ENCODE measurements at places on chromosomes 11 and 22.

DNA sequence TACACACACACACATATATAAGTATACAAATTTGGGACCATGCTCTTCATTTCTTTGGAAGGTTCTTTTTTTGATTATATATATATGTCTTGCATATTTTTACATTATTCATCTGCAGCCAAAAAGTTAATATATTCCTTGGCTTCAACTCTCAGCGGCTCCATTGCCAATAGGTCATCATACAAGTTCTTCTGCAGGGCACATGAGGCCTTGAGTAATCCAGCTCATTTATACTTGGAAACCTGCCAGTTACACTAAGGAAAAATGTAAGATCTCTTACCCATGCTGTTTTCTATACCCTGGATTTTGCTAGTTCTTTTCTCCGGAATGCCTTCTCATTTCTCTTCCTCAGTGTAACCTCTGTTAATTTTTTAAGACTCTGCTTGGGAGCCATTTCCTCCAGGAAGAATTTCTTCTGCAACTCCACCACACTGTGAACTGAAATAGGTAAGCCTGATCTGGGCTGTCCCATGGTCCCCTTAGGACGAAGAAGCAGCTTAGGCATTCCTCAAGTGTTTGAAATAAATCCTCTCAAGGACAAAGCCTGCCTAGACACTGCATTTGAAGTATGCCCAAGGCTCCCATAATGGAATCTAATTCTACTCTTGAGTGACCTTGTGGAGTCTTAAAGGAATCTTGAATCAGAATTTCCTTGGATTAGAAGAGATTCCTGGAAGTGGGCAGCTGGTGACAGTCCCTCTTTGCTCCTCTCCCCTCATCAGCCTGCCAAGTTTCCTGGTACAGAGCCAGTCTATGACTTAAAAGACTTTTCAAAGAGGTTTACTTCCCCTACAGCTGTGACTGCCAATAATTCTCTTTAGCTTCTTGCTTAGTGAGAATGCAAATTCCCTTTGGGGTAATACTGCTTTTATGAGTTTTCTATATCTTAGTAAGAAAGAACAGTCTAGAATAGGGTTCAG, 182.8 kb downstream of the C11orf87 start:
- no peak for DNase-seq

DNA sequence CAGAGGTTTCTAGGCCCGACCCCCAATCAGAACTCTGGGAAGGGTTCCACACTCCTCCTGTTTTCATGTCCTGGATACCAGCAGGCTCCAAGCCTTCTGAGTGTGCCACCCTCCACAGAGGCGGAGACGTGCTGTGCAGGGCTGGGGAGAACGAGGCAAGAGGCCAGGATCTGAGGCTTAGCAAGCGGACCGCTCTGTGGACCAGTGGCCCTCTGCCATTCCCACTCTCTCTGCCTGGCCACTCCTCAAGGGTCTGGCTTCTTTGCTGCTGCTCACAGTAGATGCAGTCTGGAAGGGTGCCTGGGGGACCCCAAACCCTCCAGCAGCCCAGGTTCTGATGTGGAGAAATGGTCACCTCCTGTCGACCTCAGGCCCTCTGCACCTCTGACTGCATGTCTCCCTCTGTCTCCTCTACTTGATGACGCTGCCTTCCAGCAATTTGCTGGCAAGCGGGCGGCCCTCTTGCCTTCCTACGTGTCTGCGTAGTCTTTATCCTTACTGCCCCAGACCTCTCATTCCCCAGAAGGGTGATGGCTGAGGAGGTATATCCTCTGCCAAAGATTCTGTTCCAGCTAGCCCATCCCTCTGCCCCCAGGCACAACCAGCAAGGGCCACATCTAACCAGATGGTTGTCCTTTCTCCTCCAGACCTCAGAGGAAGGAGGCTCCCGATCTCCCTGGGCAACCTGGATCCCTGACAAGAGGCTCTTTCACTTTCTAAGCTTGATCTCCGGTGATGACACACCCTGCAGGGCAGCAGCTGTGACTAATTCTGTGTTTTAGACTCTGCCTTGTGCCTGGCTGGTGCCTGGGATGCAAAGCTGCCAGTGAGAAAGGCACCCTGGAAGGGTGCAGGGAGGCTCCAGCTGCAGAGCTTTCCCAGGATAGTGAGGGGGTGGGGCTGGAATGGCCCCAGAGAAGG, 87.3 kb downstream of the NAT10 start:
- DNase-seq: peak; percentile 43

DNA sequence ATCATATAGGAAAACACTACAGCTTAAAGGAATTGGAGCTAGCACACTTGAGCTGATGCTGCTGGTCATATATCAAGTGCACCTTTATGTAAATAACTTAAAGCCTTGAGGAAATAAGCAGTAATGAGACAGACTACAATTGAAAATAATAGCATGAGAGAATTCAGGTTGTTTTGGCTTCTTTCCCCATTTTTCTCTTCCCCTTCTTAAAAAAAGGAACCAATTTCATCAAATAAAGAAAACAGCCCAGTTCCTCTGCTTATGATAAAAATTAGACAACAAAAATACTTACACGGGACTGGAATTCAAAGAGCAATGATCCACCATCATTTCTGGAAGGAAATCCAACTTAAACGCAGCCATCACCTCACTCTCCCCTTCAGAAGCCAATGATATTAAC, 50.2 kb upstream of the RAPSN start:
- DNase-seq: no peak

- peak; percentile 57 for DNase-seq
Measured at GRCh38 chr22:24510637-24511625, 15.8 kb downstream of the UPB1 start.

- no peak for DNase-seq
Measured at GRCh38 chr11:95925011-95925410, 1.1 kb upstream of the MTMR2 start.

GRCh38 chr11:121422675-121423074, 29.4 kb upstream of the SORL1 start:
- no peak for DNase-seq

GRCh38 chr11:122656631-122657101, 1.1 kb downstream of the UBASH3B start:
- peak; percentile 41 for DNase-seq

DNA sequence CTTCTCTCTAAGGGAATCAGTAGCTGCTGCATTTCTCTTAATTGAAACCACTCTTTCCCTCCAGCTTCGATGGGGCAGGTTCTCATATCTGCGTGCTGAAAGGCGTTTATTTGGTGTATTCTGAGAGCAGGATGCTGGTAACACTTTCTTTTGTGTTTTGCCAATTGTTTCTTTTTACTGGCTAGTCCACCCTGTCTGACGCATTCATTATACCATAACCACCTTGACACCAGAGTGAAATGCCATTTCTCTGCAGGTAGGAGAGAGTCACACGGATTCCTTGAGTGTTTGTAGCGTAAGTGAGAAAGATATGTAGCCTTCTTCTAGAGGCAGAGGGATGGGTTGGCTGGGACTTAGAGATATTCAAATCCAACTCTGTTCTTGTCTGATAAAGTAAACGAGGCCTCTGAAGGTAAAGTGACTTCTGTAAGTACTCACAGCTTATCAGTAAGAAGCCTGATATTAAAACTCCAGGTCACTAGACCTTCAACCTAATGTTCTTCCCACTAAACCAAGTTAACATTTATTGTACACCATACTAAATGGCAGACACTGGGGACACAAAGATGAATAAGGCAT, 21.4 kb downstream of the CD44 start:
- no peak for DNase-seq

DNA sequence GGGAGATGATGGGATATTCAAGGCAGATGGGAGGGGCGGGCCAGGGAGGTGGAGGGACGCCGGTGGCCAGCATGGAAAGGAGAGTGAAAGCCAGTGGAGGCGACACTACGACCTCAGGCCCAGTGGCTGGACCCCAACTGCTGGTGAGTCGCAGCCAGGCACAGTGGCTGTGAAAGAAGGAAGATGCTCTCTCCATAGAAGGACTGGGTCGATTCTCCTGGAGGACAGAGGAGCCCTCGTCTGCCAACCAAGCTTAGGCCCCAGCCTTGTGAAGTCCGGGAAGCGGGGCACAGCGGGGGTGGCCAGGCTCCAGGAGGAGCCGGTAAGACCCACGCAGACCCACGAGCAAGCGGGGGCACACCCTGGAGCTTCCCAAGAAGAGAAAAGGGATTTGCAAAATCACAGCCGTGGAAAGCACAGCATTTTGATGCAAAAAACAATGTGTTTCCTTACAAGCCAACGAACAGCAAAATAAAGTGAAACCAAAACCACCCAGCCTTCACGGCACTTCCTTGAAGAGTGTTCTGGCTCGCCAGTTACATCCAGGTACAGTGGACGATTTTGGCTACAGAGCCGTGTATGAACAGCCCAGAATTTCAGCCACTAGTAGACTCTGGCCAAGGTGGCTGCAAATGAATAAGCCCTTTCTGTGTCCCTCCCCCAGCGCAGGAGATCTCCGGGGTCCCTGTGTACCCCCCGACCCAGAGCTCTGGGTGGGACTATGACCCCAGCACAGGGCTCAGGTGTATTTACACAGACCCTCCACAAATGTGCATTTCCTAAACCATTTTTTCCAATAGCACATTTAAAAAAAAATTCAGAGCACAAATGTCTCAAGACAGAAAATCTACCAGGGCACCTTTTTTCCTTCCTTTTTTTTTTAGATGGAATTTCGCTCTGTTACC, 96.9 kb downstream of the TRMU start:
- DNase-seq: no peak

DNA sequence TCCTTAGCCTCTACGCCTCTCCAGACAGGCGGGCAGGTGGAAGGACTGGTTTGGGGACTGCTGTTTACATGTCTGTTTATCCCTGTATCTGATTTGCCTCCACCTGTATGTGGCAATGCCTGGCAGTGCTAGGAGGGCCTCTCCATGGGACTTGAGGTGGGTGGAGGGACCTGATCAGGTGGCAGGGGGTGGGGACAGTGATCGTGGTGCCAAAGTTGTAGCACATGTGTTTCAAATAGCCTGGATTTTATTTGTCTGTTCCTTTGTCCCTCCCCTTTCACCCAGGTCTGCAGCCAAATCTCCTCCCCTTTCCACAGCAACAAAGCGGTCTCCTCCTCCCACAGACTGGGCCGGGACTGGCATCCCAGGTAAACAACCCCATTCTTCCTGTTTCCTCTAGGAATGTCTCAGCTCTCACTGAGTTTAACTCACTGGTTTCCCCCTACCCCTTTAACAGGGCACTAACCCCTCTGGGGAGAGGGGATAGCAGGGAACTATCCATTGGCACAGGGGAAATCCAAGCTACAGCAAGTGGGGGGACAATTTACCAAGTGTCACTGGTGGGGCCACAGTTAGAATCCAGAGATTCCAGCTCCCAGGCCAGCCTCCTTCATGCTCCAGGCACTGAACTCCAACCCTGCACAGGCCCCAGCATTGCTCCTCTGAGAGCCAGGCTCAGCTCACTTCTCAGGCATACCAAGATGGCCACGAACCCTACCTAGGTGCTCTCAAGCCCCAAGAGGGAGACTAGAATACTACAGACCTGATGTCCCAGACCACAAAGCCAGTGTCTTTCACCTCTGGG, 22.9 kb upstream of the TLCD5 start:
- DNase-seq: no peak

GRCh38 chr11:45921561-45922424, 663 bp upstream of the LARGE2 start:
- DNase-seq: peak; percentile 62

- no peak for DNase-seq
Measured at GRCh38 chr22:49582678-49583077, 245.0 kb downstream of the BRD1 start.

DNA sequence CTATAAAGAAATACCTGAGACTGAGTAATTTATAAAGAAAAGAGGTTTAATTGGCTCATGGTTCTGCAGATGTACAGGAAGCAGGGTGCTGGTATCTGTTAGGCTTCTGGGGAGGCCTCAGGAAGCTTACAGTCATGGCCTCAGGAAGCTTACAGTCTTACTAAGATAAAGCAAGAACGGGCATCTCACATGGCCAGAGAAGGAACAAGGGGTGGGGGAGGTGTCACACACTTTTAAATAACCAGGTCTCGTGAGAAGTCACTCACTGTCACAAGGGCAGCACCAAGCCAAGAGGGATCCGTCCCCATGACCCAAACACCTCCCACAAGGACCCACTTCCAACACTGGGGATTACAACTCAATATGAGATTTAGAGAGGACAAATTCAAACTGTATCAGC, 192.8 kb upstream of the B3GAT1 start:
- no peak for DNase-seq

DNA sequence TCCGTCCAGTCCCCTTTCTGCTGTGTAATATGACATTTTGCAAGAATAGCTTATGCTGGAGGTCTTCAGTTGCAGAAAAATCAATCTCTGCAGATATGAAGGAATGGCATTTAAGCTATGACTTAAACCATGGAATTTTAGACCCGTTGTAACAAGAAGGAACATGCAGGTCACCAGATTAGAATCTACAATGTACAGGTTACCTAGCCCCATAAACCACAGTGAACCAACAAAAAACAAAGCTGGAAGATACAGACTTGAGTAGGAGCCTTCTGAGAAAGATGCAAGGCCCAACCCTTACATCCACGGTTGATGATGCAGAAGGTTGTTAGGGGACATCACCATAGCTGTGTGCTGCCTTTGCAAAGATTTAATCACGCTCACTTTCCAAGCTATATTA, 132.5 kb downstream of the WT1 start:
- no peak for DNase-seq

- no peak for DNase-seq
Measured at GRCh38 chr11:77695417-77695816, 57.8 kb upstream of the CLNS1A start.

- no peak for DNase-seq
Measured at GRCh38 chr22:23037429-23038333, 32.6 kb upstream of the GNAZ start.

DNA sequence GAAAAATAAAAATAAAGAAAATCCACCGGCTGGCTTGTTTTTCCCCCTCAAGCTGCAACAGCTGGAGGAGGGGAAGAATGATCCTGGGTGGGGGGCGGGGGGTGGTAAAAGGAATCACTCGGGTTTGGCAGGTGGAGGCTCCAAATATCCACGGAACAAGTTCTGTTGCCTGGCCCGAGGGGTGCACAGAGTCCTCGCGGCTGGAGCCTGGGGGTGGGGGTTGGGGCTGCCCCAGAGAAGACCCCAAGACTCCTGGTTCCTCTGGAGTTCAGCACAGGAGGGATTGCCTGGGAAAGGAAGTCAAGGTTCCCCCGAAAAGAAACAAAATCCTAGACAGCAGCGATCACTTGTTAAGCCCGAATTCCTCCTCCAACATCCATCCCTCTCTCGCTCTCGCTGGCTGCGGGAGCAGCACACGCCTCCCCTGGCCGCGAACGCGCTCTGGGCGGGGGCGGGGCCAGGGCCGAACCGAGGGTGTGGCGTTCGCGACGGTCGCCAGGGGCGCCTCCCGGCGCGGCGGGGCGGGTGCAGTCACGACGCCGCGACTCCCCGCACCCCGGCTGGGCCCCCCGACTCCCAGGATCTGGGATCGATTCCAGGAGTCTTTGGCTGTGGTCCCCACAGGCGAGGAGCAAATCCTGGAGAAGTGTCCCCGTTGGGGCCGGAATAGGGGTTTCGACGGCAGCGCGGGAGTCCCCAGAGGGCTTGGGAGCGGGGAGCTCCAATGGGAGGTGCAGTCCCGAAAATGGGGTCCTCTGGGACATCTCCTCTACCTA, at the start of gene KCNA4:
KCNA4 (minus strand) TSS at position 443 of the 776 bp plus-strand sequence. CDS start 4,352 bp downstream, outside the sequence.
- peak; percentile 42 for DNase-seq

DNA sequence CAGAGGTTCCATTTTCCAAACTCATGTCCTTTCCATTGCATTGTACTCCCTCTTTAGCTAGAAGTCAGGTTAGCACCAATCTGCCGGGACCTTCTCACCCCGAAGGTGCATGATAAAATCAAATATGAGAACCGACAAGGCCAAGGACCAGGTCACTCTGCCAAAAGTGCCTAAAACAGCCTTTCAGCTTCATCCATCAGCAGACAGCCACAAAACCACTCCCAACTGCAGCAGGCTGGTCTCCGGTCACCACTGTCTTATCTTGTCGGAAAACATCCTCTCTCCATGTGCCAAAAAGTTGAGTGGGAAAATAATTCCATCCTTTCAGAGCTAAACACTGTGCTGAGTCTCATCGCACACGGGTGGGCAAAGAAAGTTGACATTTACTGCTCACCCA, 1.4 kb downstream of the PI4KA start:
- DNase-seq: no peak
